ENCODE measurements at places on chromosomes 12 and 14. TPM values are rescaled to one million over a fixed set of nuclear protein-coding genes. Genes with fewer than 3 reads are reported as not detected.

GRCh38 chr12:75747572-75748021, 236.2 kb upstream of the KRR1 start:
- DNase-seq = peak; percentile 77

DNA sequence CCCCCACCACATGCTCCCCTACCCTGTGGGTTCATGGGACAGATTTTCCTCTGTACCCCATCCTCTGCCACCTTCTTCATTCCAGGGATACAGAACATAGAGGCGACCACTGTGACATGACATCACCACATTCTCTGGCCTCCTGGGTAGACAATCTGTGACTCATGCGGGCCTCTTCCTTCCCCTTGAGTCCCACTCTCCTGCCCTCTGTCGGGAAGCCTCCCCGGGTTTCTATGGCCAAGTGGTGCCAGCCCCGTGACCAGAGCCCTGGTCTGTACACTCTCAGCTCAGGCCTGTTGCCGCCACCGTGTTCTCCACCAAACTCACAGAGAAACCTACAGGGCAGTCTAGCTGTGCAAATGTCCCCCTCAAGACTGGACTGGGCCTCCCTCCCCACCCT, 8.0 kb downstream of the CLMN start:
- peak; percentile 72 for DNase-seq

- DNase-seq = no peak
These were observed 136.5 kb downstream of the LRFN5 start for GRCh38 chr14:41743140-41743539.

DNA sequence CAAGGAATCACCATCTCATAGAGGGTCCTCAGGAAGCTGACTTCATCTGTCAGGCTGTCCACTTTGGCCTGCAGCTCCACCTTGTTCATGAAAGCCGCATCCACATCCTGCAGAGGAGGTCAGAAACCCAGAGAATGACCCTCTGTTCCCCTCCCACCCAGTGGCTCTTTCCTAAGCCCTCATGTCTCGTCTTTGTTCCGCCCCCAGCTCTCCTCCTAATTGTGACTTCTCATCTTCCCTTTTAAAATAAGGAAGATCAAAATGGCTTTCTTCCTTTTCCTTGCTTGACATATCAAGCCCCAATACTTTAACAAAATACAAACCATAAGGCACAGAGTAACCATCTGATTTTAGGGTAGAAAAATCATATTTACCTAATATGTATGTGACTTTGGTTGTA, 4.4 kb downstream of the KRT76 start:
- no peak for DNase-seq

DNA sequence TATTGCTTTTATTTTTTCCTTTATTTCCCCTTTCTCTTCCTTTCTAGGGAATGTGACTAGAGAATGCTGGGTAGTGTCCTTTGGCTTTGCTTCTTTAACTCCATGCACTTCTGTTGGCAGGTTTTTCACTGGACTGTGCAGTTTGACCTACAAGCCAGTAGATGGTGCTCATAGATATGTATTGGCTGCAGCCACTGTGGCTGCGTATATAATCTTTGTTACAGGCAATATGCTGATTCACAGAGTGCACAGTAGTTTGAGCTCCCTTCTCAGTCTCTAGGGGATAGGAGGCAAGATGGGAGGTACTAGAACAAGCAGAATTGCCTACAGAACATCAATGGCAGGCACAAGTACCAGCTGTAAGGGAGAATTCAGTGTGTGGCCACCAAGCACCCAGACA, 503.5 kb downstream of the LRFN5 start:
- peak; percentile 10 for DNase-seq

The PARP11 gene
- total RNA-seq = 10.6 TPM

- peak; percentile 30 for DNase-seq
These were observed 268.6 kb downstream of the BTG1 start for GRCh38 chr12:91877022-91877421.

The EID3 gene
- total RNA-seq = 8.5 TPM

- DNase-seq = no peak
These were observed 452.6 kb downstream of the PCNX1 start for GRCh38 chr14:71359823-71360222.

The MSRB3 gene
- total RNA-seq = 21.4 TPM

DNA sequence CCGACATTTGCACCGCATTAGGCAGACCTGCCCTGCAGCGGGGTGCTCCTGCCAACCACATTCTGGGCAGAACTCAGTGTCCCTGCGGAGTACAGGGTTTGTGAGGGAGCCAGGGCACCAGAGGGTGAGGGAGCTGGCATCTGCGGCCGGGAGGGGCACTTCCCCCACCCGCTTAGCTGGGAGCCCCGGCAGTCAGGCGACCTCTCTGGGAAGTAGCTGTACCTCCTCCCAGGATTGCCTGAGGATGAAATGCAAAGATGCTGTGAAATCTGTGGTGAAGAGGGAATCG, 58.6 kb downstream of the ANKRD9 start:
- no peak for DNase-seq

The C1QL4 gene
- 0.99 TPM for total RNA-seq

The ADCY6 gene
- total RNA-seq = 23.1 TPM

The RD3L gene
- total RNA-seq = not detected

DNA sequence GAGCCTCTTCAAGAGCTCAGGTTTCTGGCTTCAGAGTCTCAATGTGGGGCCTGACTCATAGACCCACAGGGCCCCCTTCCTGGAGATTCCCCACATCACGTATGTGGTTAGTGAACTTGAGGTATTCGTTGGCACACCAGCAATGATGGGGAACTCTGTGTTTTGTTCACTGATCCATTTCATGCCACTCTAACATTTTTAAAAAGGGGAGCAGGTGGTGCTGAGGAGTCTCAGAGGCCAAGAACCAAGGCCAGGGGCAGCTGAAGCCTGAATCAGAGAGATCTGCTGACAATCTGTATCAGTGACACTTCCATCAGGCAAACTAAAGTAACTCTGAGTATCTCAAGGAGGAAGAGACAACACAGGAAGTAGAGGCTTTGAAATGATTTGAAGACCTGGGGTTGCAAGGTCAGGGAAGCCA, 323.4 kb downstream of the VRK1 start:
- peak; percentile 2 for DNase-seq

The TMPRSS12 gene
- not detected for total RNA-seq

The ARHGAP9 gene
- total RNA-seq = not detected

The ADAM20 gene
- total RNA-seq = 0.87 TPM

The MFAP5 gene
- total RNA-seq = 0.85 TPM
